ENCODE measurements at places on chromosomes 11 and 22. TPM values are rescaled to one million over a fixed set of nuclear protein-coding genes. Genes with fewer than 3 reads are reported as not detected.

The DGCR6 gene
- 4.8 TPM for total RNA-seq

The ANKK1 gene
- 2.7 TPM for total RNA-seq

The OLFML1 gene
- total RNA-seq, result not detected

The HEPN1 gene
- not detected for total RNA-seq

The SMC1B gene
- not detected for total RNA-seq

DNA sequence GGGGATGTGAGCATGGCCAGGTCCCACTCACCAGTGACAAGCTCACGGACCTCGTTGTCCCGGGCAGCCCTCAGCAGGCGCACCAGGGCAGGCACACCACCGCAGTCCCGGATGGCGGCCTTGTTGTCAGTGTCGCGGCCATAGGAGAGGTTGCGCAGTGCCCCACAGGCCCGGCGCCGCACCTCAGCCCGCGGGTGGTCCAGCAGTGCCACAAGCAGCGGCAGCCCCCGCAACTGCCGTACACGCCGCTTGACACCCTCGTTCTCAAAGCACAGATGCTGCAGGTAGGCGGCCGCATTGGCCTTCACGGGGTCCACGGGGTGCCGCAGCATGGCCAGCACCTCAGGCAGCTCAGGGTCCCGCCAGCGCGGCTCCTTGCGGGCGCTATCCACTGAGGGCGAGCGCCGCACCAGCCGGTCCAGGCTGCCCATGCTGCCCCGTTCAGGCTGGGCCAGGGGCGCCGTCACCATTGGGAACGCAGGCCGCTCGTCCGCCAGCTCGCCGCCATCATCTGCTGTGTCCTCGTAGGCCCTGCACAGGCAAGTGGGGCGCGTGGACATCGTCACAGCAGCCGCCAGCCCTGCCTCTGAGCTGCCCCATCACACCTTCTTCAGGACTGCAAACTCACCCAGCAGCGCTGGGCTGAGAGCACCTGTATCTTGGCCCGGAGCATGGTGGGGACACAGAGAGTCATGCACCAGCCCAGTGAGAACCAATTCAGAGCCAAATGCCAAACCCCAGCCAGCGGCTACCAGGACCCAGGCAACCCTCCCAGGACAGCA lies 36.7 kb downstream of the ARVCF start:
- no peaks in the 10 kb centered on the region for H3K27me3 ChIP-seq
- DNase-seq, result no peak
- H3K36me3 ChIP-seq, result no peaks in the 10 kb centered on the region
- no peak overlapping the region for H3K27ac ChIP-seq
- no peaks in the 10 kb centered on the region for H3K4me1 ChIP-seq

GRCh38 chr11:45578316-45578715 lies 87.1 kb downstream of the CHST1 start:
- no peak overlapping the region for H3K27ac ChIP-seq
- no peaks in the 10 kb centered on the region for H3K4me1 ChIP-seq
- H3K27me3 ChIP-seq, result no peaks in the 10 kb centered on the region
- no peak for DNase-seq

DNA sequence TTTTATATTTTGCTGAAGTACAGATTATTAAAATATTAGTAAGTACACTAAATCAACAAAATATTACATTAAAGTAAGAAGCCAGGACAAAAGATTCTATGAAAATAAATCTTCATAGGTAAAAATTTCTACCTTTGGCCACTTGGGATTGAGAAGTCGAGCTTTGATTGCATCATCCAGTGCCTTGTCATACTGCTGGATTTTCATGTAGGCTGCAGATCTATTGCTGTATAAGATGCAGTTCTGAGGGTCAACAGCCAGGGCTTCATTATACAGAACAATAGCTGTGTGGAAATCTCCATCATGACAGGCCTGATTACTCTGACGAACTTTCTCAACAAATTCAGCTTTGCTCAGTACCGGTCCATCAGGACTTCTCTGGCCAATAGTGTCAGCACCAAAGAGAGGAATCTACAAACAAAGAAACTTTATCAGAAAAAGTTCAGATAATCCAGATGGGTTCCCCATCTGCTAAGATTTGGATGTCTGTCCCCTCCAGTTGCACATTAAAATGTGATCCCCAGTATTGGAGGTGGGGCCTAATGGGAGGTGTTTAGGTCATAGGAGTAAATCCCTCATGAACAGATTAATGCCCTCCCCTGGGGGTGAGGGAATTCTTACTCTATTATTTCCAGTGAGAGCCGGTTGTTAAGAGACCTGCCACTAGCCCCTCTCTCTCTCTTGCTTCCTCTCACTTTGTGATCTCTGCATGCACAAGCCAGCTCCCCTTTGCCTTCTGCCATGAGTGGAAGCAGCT lies 50.0 kb downstream of the TTC28 start:
- H3K4me1 ChIP-seq, result no peaks in the 10 kb centered on the region
- no peak for DNase-seq
- no peaks in the 10 kb centered on the region for H3K27me3 ChIP-seq
- no peak overlapping the region for H3K4me3 ChIP-seq
- no peak overlapping the region for H3K27ac ChIP-seq

- peaks cover 6% of the 10 kb centered on the region for H3K4me1 ChIP-seq
- H3K36me3 ChIP-seq, result no peaks in the 10 kb centered on the region
- peak; percentile 49 for DNase-seq
- H3K27ac ChIP-seq, result no peak overlapping the region
- H3K27me3 ChIP-seq, result no peaks in the 10 kb centered on the region
Observed at GRCh38 chr22:30474683-30475424, 3.0 kb upstream of the SEC14L3 start.

GRCh38 chr22:41488596-41489385 lies 19.9 kb downstream of the ACO2 start:
- H3K4me1 ChIP-seq, result peaks cover 5% of the 10 kb centered on the region
- no peaks in the 10 kb centered on the region for H3K36me3 ChIP-seq
- H3K27ac ChIP-seq, result no peak overlapping the region

DNA sequence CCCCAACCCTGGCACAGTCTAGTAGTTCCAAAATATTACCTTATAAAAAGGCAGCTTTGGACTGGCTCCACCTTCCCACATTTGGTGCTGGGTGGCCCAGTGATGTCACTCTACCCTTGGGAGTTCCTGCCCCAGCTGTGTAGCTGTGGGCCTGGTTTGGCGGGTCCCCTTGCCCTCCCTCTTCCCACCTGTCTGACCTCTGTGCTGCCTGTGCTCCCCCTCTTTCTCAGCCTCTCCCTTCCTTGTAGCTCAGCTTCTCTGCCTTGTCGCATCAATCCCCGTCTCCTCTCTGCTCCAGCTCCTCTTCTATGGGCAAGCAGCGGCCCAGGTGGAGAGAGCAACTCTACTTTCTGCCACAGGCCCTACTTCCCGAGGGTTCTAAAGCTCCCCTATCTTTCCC lies 54.6 kb downstream of the CHRDL2 start:
- DNase-seq, result no peak
- H3K27ac ChIP-seq, result no peak overlapping the region
- H3K36me3 ChIP-seq, result no peaks in the 10 kb centered on the region
- no peak overlapping the region for H3K4me3 ChIP-seq
- H3K4me1 ChIP-seq, result no peaks in the 10 kb centered on the region
- H3K27me3 ChIP-seq, result no peaks in the 10 kb centered on the region

- DNase-seq, result no peak
- H3K4me3 ChIP-seq, result no peak overlapping the region
- H3K27me3 ChIP-seq, result no peaks in the 10 kb centered on the region
Observed at GRCh38 chr11:8039530-8040260, 41.3 kb upstream of the TUB start.

- no peaks in the 10 kb centered on the region for H3K4me1 ChIP-seq
- H3K27me3 ChIP-seq, result no peaks in the 10 kb centered on the region
- H3K36me3 ChIP-seq, result no peaks in the 10 kb centered on the region
- no peak for DNase-seq
- no peak overlapping the region for H3K27ac ChIP-seq
Observed at GRCh38 chr11:80669620-80670019, 1228.8 kb upstream of the TENM4 start.

GRCh38 chr11:20066013-20066782 lies 94.1 kb downstream of the DBX1 start:
- no peaks in the 10 kb centered on the region for H3K36me3 ChIP-seq
- no peak for DNase-seq
- H3K4me3 ChIP-seq, result no peak overlapping the region
- H3K27ac ChIP-seq, result no peak overlapping the region
- no peaks in the 10 kb centered on the region for H3K27me3 ChIP-seq

DNA sequence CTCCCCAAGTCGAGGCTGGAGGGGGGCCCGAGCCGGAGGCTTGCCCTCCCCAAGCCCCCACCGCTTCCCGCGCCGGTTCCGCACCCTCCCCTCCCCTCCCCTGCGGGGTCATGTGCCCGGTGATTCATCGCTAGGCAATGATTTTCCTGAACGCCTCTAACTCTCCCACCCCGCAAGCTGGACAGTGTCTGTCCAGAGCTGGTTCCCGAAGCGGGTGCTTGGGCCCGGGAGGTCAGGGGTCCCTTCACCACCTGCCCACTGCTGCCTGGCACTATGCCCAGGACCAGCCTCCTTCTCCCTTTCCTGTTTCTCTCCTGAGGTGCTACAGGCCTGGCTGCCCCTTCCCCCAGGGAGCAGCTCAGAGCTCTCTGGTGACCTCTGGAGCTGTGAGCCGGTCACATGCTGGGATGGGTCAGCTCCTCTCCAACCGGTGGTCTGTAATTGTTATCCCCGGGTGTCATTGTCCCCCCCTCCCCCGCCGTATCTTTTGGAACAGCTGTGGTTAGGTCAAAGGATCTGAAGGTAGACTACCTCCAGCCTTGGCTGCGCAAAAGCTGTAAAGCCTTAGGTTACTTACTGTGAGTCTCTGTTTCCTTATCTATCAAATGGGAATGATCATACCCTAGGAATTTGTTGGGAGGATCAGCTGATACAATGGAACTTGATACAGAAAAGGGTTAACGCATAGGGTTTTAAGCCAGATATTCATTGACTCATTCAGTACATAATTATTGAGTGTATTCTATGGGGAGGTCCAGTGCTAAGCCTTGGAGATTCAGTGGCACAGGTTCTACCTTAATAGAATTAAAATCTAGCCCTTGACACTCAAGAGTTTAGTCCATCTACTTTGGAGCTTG lies 753 bp downstream of the STX3 start:
- H3K27ac ChIP-seq, result peak overlapping the region; percentile 44
- peak; percentile 41 for DNase-seq
- H3K4me1 ChIP-seq, result peaks cover 9% of the 10 kb centered on the region
- H3K4me3 ChIP-seq, result peak overlapping the region; percentile 62
- no peaks in the 10 kb centered on the region for H3K27me3 ChIP-seq

DNA sequence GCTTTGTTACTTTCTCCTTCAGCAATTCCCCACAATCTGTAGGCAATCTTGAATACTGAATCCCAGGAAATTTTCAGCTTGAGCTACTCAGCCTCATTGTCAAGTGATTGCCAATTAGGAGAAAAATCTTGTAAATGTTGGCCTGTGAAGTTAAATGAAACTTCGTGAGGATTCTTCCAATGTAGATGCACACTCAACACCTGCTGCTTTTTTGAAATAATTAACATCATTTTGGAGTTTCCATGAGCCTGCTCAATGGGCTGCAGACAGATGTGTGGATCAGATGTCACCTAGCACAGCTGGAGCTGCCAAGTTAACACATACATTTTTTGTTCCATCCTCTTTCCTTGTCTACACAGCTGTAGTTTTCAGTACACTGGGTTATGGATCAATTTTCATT lies 645.6 kb upstream of the LUZP2 start:
- H3K36me3 ChIP-seq, result no peaks in the 10 kb centered on the region
- no peaks in the 10 kb centered on the region for H3K4me1 ChIP-seq
- H3K27me3 ChIP-seq, result no peaks in the 10 kb centered on the region

GRCh38 chr22:35648066-35649025 lies at the start of gene APOL6:
Gene APOL6 (plus strand): TSS chr22:35648446. CDS start chr22:35656426, 7,980 bp downstream.
- H3K4me3 ChIP-seq, result peak within 1 kb of the TSS; percentile 90
- no peaks in the 10 kb centered on the region for H3K36me3 ChIP-seq
- peaks cover 33% of the 10 kb centered on the region for H3K4me1 ChIP-seq
- H3K27me3 ChIP-seq, result no peaks in the 10 kb centered on the region

GRCh38 chr11:68582416-68583040 lies 101.8 kb upstream of the GAL start:
- no peak overlapping the region for H3K27ac ChIP-seq
- peaks cover 55% of the 10 kb centered on the region for H3K36me3 ChIP-seq
- no peaks in the 10 kb centered on the region for H3K4me1 ChIP-seq
- H3K4me3 ChIP-seq, result no peak overlapping the region

DNA sequence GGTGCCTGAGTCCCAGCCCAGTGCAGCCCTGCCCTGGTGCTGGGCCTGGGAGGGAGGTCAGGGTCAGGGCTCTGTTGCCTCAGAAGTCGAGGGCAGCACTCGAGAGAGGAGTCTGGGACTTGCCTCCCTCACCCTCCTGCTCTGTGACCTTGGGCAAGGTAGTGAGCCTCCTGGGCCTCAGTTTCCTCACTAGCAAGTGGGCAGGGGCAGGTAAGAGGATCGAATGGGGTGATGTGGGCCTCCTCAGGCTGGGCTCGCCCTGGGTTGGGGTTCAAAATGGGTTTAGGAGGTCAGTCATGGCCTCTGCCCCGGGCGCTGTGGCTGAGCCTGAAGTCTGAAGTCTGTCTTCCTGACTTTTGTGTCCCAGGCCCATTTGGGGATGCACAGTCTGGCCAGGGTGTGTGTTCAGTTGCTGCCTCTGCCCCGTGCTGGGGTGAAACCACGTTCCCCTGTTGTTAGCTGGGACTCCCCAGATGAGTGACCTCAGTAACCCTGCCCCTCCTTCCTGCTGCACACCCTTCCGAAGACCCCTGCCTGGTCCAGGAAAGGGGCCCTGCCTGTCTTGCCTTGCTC lies 40.9 kb upstream of the CELSR1 start:
- H3K27ac ChIP-seq, result peak overlapping the region; percentile 26
- no peaks in the 10 kb centered on the region for H3K27me3 ChIP-seq
- H3K36me3 ChIP-seq, result no peaks in the 10 kb centered on the region
- peaks cover 26% of the 10 kb centered on the region for H3K4me1 ChIP-seq

DNA sequence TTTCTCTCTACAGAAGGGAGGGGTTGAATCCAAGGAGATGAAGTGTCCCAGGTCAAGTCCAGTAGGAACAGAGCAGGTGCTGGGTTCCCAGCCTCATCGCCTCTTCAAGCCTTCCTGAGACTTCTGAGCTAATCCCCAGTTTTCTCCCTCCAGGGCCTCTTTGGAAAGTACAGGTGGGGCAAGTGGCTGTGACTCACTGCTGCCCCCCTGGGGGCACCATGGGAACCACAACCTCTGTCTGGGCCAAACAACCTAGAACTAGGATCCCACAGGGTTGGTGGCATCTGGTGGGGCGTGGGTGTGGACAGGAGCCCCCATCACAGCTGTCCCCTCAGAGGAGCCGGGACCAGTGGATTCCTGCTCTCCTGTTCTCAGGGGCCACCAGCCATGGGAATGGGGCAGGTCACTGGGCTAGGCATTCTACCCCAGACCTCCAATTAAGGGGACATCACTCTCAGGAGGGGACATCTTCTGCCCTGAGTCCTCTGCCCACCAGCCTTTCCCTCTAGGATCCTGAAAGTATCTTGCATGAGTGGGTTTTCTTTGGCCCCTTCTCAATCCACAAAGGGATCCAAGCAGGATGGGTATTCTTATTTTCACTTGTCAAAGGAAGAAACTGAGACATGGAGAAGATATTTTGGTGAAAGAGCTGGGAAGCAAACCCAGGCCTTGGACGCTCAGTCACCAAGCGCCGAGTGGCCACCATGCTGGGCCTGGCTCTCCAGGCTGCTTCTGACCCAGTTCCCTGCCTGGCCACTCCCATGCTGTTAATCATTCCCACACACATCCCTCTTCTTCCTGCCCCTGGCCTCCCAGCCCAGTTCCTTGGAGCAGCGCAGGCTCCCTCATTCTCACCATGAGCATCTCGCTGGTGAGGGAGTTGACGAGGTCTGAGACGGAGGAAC lies 23.8 kb downstream of the LRRC10B start:
- no peaks in the 10 kb centered on the region for H3K36me3 ChIP-seq
- no peak overlapping the region for H3K4me3 ChIP-seq
- H3K4me1 ChIP-seq, result no peaks in the 10 kb centered on the region
- no peak overlapping the region for H3K27ac ChIP-seq
- H3K27me3 ChIP-seq, result no peaks in the 10 kb centered on the region
- DNase-seq, result peak; percentile 32

Data from CD4-positive, alpha-beta memory T cell (primary cell).